ENCODE measurements at places on chromosomes 2 and 18.
A peak's percentile ranks its signal among the peaks of the same experiment; 100 is the strongest.

GRCh38 chr2:95292623-95293260 lies 4.4 kb upstream of the KCNIP3 start:
- no peak for DNase-seq

DNA sequence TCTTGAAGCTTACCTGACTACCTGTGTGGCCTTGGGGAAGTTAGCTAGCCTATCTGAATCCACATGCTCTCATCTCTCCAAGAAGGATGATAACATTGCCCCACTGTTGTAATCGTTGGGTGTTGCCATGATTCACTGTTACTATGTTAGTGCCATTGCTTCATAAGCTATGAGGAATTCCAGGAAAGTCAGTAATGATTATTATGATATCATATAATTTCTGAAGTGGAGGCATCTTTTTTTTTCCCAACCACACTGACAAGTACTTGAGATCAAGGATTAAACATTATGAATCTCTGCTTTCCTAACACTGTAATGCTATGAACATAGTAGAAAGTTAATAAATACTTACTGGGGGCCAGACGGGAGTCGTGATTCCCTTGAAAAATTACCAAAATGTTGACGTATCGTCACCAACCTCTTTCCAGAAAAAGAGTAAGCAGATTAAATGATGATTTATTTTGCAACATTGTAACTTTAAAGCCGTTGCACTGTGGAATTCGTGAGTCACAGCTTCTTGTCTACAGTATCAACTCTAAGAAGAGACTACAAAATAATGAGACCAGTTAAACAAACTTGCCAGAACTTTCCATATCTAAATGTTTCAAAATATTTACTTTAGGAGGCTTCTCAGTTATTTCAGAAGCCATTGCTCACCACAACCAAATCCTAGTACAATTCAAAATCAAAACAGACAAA lies 459.9 kb downstream of the PIK3C3 start:
- DNase-seq: no peak

DNA sequence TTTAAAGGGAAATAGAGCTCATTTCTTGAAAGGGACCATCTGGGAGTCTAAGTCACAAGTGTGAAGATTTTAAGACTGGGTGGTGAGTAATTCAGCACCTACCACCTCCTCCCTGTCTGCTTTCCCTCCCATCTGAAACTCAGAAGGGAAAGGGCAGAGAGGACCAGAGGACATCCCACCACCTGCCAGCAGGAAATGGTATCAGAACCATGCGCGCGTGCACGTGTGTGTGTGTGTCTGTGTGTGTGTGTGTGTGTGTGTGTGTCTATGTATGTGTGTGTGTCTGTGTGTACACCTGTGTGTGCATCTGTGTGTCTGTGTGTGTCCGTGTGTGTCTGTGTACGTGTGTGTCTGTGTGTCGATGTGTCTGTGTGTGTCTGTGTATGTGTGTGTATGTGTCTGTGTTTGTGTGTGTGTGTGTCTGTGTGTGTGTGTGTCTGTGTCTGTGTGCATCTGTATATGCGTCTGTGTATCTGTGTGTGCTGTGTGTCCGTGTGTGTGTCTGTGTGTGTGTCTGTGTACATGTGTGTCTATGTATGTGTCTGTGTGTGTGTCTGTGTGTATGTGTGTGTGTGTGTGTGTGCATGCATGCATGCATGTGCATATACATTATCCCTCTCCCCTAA lies 76.8 kb downstream of the ZFP36L2 start:
- DNase-seq: no peak

- DNase-seq: no peak
Observed at GRCh38 chr2:145350011-145350410, 830.1 kb upstream of the ZEB2 start.

GRCh38 chr18:44922968-44923367 lies 242.3 kb downstream of the SETBP1 start:
- no peak for DNase-seq

DNA sequence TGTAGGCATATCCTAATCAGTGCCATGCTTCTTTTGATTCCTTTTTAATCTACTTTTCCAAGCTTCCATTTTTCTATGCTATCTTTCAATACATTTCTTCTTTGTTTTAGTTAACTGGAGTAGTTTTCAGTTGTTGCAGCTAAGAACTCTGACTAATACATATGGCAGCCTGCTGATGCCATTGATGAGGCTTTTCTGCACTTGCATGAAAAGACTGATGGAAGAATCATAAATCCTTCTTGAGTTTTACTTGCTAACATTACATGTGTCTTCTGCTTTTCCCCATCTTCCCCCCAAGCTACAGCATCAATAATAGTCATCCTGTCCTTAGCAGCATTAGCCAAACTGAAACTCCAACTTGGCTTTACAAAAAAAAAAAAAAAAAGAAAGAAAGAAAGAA lies 203.3 kb downstream of the LRP1B start:
- DNase-seq: no peak

GRCh38 chr2:67854103-67854743 lies 208.6 kb downstream of the C1D start:
- DNase-seq: no peak

GRCh38 chr2:7812231-7812995 lies 869.4 kb upstream of the ID2 start:
- no peak for DNase-seq

DNA sequence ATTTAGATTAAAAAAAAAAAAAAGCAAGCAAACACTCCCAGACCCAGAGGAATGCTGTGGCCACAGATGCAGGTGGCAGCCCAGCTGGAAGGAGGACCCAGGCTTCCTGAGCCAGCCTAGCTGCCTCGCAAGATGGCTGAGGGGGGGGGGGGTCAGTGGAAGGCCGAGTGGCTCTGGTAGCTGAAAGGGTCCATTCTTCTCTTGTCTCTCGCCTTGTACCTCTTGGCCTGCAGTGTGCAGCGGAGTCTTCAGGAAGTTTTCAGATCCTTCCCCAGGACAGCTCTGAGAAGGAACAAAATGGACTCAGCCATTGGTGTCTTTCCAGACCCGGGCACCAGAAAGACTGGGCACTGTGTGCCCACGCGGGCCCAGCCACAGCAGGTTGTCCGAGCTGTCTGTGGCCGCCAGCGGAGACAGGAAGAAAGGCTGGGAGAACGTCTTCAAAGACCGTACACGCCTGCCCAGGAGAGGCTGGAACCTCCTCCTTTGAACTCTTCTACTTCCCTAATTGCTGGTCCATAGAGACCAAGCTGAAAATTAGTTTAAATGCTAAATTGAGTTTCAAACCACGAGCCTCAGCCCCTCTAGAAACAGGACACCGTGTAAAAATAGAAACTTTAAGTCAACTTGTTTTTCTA lies 21.3 kb downstream of the APCDD1 start:
- DNase-seq: no peak

DNA sequence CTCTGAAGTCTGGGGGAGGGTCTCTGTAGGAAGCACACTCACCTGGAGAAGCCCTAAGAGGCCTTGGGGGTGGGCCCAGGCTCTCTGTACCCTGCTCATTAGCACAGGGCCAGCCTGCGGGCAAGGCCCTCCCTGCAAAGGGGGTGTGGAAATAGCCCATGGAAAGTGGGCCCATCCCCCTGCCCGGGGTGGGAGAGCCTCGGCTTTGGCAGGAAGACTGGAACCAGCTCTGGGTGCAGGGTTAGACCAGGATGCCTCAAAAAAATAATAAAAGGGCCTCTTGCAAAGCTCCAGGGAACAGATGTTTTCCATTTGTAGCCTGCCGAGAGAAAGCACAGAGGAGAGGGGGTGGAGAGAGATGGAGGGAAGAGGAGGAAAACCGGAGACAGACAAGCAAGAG lies 98.7 kb downstream of the STPG4 start:
- peak; percentile 22 for DNase-seq

DNA sequence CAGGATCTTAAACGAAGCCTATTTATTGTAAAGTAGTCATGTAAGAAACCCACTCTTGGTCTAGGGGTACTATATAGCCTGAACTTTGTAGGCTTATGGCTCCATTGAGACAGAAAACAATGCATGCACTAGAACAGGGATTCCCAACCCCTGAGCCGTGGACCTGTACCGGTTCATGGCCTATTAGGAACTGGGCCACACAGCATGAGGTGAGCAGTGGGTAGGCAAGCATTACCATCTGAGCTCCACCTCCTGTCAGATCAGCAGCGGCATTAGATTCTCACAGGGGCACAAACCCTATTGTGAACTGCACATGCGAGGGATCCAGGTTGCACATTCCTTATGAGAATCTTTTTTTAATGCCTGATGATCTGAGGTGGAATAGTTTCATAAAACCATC lies 59.2 kb downstream of the ROCK1 start:
- no peak for DNase-seq

DNA sequence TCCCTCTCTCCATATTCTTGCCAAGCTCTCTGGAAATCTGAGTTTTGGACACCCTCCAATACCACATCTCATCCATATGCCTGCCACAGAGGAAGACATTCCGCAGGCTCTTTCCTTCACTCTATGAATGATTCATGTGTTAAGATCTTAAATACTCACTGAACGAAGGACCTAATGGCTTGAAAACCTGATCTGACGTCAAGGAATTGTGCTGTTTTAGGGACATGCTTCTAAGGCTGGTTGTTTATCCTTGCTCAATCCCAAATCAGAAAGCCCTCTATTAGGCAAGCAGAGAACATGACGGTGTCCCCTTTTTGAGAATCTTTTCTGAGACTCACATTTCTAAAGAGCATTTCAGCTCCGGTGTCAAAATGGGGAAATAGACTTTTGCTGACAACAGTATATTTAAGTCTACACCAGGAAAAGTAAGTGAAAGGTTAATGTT lies 83.7 kb upstream of the GALNT5 start:
- peak; percentile 77 for DNase-seq

GRCh38 chr2:176162911-176163671 lies 6.0 kb downstream of the HOXD3 start:
- no peak for DNase-seq

GRCh38 chr2:232230560-232230959 lies 148.0 kb upstream of the ALPP start:
- DNase-seq: no peak

DNA sequence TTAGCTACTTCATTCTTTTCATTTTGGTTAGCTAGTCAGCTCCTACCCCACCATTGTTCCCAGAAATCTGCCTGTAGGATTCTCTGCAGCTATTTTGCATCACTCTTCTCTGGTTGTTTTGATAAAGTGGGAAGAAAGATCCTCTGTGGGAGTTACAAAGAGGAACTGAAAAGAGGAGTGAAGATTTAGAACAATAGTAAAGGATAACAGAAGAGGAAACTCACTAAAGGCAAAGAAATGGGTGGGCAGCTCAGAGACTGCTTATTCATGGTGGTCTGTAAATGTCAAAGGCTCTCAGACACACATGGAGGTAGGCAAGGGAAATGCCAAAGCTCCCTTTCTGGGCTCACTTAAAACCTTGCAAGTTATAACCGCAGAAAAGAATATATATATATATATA lies 17.2 kb upstream of the CD207 start:
- DNase-seq: no peak

DNA sequence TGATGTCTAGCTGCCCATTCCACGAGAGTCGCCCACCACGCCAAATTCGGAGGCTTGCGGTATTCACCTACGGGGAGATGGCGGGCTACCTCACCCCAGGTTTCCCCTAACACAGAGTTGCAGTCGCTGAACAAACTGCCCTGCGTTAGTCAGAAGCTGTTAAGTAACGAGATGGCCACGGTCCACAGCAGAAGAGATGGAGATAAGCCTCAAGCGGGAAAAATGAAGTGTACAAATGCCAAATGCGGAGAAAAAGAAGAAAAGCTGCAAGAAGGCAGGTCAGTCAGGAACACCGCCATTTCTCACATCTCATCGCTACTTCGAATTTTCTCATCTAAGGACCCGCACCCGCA lies 425 bp downstream of the ASB3 start:
- peak; percentile 53 for DNase-seq

DNA sequence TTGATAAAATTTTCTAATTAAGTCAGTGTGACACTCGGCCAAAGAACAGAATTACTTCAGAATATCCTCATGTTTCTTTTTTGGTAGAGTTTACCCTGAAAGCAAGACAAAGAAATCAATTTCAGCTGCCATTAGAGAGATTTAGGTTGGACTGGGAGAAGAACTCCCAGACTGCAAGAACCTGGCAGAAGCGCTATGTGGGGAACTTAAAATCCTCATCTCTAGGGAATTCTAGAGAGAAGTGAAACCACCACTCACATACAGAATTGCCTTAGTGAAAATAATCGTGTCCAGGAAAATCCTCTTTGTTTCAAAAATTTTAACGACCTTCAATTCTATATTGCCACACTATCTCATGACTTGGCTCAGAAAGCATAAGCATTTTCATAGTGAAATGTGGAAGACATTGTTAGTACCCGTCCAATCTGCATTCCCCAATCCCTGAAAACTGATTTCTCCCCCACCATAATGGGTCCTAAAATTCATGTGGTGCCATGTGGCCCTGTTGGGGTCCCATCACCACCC lies 297.3 kb upstream of the MEIS1 start:
- DNase-seq: no peak

DNA sequence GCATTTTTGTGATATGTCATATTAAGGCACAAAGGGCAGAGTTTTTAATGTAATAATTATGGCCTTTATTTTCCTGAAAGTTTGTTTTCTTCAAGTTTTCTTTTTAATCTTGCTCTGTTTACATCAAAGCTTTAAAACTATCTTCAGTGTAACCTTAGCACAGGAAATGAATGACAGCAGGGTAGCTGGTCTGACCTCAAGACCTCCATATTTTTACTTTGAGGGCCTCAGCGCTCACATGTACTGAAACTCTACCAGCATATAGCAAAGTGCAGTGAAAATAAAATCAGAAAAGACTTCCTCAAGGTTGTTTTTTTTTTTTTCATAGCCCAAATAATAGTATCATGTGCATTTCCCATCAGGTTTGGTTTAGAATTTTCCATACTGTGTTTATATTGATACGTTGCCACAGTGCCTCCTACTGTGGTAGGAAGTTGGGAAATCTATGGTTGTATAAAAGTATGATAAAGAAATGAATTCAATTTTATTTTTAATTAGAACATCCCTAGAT lies 163.4 kb downstream of the UBE2E3 start:
- DNase-seq: no peak

GRCh38 chr2:141942006-141942789 lies 188.6 kb downstream of the LRP1B start:
- no peak for DNase-seq

GRCh38 chr18:3172097-3172496 lies 47.7 kb downstream of the MYOM1 start:
- DNase-seq: no peak
